Fibroblast of skin of abdomen (primary cell): ENCODE measurements at places on chromosomes 11 and 22.

DNA sequence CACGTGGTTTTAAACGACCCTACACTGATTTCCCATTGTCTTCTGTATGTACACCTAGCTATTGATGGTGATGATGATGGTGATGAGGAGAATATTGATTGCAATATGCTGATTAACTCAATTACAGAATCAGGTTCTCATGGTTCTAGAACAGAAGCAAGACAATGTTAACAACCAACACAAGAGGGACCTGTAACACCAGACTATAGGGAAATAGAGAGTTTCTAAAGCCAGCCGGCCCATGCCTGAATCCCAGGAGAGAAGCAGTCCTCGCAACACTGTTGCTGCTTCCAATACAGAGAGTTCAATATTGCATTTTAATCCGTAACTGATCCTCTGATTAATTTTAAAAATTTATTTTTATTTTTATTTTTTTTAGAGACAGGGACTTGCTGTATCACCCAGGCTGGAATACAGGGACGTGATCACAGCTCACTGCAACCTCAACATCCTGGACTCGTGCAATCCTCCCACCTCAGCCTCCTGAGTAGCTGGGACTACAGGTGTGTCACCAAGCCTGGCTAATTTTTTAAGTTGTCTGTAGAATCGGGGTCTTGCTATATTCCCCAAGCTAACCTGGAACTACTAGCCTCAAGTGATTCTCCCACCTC is 22.2 kb upstream of the UBASH3B start:
- DNase-seq = peak; percentile 71

- DNase-seq = no peak
Observed at GRCh38 chr11:66151273-66151672, 81.2 kb downstream of the PACS1 start.

GRCh38 chr22:39617342-39617741 is 46.8 kb downstream of the CACNA1I start:
- DNase-seq = no peak

GRCh38 chr11:7575841-7576725 is 62.3 kb downstream of the PPFIBP2 start:
- DNase-seq = no peak

GRCh38 chr11:71117311-71117710 is 135.1 kb downstream of the SHANK2 start:
- no peak for DNase-seq

DNA sequence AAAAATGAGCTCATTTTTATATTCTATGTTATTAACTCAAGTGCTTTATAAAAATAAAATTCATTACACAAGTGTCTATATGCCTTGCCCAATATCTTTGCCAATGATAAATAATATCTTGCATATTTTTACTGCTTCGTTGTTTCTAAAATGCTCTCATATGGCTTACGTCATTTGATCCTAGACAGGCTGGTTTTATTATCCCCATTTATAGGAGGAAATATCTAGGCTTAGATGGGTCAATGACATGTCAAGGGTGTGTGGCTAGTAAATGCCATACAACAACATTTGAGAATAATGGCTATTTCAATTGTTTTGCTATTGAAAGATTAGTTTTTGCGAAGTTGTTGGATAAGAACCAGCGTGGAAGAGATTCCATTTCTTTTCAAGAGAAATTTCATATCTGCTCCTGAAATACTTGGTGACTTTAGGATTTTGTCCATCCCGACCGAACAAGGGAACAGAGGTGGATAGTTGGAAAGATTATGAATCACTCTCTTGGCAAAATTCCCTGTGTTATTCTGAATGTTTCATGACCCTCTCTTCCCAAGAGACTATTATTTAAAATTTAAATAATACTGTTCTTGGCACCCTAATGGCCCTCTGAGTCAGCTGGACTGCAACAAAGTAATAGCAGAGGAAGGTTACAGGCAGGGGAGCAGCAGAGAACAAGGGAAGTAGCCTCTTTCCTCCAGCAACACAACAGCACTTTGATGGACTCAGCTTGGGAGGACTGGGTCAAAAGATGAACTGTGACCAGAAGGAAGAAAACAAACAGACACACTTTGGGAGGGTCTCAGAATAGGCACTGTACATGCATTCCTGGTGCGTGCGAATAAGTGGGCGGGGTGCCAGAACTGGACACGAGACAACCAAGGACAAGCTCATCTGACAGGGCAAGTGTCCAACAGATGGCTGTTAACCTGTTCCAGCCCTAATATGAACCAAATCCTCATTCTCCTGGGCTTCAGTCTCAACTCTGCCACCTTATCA is 94.5 kb downstream of the ME3 start:
- peak; percentile 80 for DNase-seq

DNA sequence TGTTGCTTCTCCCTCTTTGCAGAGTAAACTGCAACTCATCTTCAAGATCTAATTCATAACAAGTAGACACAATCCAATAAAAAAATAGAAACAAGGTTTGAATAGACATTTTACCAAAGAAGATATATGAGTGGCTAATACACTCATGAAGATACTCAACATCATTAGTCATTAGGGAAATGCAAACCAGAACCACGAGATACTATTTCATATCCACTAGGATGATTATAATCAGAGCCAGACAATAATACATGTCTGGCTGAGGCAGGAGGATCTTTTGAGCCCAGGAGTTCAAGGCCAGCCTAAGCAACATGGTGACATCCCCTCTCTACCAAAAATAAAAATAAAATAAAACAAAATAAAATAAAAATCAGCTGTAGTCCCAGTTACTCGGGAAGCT is 85.0 kb downstream of the ATG16L2 start:
- peak; percentile 9 for DNase-seq

GRCh38 chr11:72308226-72309073 is 64.5 kb upstream of the PHOX2A start:
- DNase-seq = peak; percentile 95

DNA sequence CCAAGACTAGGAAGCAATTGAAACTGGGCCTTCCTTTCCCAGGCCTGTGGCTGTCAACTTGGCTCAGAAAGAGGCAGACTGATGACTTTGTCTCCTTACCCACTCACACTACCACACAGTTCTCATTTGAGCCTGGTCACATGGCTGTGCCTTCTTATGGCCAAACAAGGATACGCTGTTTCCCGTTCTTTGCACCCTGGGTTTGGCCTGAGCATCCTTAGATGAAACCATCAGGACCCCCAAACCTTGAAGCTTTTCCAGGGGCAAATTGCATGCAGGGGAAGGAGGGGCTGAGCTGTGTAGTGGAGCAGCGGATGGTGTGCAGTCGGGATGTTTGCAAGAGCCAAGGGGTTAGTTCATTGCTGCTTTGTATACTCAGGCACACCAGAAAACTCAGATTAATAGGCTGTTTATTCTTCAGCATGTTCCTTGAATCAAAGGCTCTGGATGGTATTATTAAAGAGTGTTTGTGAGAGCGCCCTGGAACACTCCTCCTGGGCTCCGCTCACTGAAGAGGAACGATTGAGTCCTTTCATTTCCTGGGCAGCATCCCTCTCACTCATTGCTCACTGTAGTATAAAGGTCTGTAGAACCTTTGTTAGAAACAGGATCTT is 69.8 kb downstream of the ARFGAP2 start:
- DNase-seq = no peak

- peak; percentile 48 for DNase-seq
Observed at GRCh38 chr11:46361283-46362155, 14.3 kb downstream of the DGKZ start.

DNA sequence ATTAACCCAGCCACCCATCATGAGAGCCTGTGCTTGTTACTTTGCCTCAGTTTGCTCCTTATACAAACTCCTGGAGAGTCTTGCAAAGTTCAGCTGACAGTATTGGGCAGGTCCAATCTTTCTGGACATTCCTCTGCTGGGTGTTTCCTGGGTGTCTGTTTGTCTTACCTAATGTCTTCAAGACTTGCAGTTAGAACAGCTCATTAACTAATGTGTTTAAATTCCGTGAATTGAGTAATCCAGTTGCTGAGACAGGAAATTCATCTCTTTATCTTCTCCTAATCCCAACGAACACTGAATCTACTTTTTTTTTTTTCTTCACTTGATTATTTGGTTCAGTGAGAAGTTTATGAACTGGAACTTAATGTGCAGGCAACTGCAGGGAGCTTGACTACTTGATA is 20.6 kb downstream of the BCO2 start:
- DNase-seq = no peak

DNA sequence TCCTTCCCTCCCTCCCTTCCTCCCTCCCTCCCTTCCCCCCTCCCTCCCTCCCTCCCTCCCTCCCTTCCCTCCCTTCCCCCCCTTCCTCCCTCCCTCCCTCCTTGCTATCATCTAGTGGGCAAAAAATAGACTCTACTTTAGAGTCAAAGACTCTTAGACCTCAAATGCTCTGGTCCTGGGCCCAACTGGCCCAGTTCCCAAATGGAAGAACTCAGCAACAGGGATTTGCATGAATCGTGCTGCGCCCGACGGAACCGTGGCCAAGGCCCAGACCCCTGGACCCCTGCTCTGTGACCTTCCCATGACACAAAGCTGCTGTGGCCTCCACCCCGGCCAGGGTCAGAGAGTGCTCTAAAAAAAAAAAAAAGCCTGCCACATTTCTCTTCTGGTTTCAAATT is 97.4 kb downstream of the WNT7B start:
- no peak for DNase-seq

DNA sequence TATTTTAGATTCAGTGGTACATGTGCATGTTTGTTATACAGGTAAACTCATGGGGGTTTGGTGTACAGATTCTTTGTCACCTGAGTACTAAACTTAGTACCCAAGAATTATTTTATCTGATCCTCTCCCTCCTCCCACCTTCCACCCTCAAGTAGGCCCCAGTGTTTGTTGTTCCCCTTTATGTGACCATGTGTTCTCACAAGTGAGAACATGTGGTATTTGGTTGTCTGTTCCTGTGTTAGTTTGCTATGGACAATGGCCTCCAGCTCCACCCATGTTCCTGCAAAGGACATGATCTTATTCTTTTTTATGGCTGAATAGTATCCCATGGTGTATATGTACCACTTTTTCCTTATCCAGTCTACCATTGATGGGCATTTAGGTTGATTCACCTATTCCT is 6.8 kb downstream of the SMIM38 start:
- no peak for DNase-seq

GRCh38 chr11:110148775-110149744 is 55.9 kb downstream of the ZC3H12C start:
- peak; percentile 28 for DNase-seq

DNA sequence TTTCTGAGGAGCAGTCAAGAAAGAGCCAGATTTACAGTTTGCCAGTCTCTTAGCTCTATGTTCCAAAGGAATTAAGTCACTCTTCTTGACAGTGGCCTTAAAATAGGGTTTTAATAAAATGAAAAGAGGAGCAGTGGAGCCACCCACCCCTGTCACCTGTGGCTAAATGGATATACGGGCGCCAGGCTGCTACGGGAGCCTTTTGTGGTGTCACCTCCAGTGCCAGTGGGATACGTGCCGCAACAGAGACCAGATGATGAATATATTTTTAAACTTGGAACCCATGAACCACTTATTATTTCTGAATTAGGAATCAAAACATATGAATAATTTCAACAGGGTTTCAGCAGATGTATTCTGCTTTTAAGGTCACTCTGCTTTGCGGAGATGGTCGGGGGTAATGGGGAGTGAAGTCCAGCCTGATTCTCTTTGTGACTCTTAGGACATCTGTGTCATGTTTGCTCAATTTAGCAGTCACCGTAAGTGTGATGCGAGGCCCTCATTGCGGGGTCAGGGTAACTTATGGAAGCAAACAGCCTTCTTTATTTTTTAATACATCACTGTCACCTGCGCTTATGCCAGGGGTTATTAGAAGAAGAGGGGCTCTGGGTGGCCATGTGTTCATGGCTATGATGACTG is 64.3 kb downstream of the ZBTB16 start:
- DNase-seq = no peak

- DNase-seq = no peak
Observed at GRCh38 chr11:104098555-104098954, 62.1 kb downstream of the DDI1 start.
